Stimulated activated CD4-positive, alpha-beta T cell treated with anti-CD3 and anti-CD28 coated beads, Interleukin-12 subunit alpha, Interleukin-12 subunit beta, amount 100 ng/mL, for 4 hours (primary cell): ENCODE measurements at places on chromosomes 7 and 10.

GRCh38 chr10:131242007-131242406 is 69.5 kb downstream of the TCERG1L start:
- DNase-seq, result no peak

- DNase-seq, result peak; percentile 37
These were observed 3.0 kb upstream of the BTBD16 start for GRCh38 chr10:122267849-122268737.

- DNase-seq, result peak; percentile 67
These were observed 1.4 kb upstream of the LCOR start for GRCh38 chr10:96830511-96831199.

DNA sequence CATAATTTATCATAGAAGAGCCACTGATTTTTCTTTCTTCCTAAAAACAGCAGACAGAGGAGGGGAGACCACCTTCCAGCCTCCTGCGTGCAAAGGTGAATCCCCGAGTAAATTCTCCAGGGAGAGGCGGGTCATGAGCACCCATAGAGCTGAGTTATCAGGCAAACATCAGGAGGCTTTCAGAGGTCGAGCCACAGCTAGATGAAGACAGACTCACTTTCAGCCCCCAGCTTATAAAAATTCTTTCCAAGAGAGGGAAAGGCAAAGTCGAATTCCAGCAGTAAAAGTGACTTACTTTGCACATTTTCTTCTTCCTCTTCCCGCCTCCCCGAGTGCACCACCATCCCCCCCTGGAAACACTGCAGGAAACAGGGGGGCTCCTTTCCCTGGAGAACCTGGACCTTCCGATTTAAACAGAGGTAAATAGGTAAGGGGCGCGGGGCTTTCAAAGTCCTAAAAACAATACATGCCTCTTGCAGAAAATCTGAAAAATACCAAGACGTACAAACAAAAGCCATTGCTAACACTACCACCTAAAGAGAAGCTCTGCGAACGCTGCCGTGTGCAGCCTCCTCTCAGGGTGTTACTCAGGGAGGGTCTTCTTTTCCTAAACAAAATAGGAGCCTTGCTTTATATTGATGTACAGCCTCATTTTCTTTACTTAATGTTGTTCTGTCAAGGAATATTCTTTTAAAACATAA is 163.8 kb downstream of the SVIL start:
- no peak for DNase-seq

DNA sequence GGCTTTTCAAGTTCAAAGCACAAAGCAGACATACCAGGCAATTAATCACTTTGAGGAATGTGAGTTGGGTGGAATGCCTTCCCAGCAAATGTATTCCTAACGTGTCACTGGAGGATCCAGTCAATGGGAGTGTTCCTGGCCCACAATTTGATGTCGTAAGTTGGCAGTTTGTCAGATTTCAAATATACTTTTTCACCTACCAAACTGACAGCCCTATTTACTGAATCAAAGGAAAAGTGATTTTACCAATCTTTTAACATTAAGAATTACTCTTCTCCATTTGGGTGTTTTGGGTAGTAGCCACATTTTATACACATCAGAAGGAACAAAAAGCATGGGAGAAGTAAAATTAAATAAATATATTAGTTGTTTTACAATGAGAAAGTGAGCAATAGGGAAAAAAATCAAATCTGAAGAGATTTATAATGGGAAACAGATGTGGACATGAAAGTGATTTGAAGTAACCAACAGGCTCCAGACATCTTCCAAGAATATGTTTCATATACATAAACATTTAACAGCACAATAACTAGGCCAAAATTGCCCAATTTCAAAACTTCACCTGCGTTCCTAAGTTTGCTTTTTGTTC is 222.9 kb downstream of the MTERF1 start:
- DNase-seq, result no peak

- DNase-seq, result no peak
These were observed 56.1 kb downstream of the ZNF783 start for GRCh38 chr7:149317986-149318672.
